ENCODE measurements at places on chromosomes 2 and 18.

DNA sequence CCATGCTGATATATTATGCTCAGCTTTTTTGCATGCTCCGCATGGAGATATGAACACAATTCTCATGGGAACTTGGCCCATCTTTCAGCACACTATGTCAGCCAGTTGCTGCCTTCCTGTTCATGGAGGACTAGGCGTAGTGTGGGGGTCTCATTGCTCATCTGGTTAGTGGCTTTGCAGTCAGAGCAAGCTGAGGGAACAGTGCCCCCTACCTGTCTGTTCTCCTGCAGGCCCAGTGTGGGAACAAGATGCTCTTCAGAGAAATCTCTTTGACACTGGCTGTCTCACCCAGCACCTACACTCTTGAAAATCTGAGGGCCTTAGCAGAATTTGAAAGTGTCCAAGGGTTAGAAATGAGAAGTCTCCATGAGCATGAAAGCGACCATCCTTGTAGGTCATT lies 47.1 kb downstream of the SPTBN1 start:
- no peak for DNase-seq

- no peak for DNase-seq
These were observed 38.8 kb downstream of the AQP4 start for GRCh38 chr18:26826656-26827235.

GRCh38 chr2:88252646-88253045 lies 82.5 kb downstream of the THNSL2 start:
- DNase-seq = no peak

- no peak for DNase-seq
These were observed 369.8 kb downstream of the ARHGAP15 start for GRCh38 chr2:143499061-143499460.

- no peak for DNase-seq
These were observed 831.1 kb downstream of the GALR1 start for GRCh38 chr18:78080761-78081160.

DNA sequence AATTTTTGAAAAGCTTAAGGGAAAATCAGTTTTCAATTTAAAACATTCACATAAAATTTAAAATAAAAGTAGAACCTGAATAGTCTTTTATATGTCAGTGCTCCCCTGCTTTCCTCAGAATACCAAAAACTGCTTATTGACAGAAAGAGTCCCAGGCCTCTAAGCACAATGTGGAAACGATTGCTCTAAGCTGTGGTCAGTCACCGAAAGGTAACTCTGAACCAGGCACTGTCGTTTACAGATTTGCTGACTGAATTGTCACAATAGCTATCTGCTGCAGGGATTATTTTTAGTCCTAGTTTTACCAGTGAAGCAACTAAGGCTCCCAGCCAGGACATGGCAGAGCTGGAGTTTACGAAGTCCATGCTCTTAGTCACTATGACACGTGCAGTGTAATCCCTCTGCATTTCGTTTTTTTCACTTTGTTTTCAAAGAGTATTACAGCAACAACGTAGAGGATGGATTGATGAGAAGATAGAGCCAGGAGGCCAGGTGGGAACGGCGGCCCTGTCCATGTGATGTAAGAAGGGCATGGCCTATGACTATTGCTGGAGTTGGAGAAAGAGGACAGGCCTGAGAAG lies 28.1 kb upstream of the TMEM247 start:
- DNase-seq = no peak

- DNase-seq = no peak
These were observed 24.4 kb upstream of the EIF2AK3 start for GRCh38 chr2:88651646-88652045.

DNA sequence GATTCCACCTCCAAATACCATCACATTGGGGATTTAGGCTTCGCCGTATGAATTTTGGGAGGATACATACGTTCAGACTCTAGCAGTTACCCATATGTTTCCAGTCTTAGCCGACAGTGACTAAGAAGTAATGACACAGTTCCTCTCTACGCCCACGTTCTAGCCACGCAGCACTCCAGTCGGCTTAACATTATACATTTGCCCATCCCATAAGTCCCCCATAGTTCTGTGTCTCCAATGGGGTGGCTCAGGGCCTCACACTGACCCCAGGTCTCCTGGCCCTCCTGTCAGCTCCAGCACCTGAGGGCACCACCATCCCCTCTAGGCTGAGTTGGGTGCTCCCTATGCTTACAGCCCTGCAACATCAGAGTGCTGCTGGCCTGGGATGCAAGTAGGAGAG lies 18.4 kb upstream of the CNDP2 start:
- no peak for DNase-seq

DNA sequence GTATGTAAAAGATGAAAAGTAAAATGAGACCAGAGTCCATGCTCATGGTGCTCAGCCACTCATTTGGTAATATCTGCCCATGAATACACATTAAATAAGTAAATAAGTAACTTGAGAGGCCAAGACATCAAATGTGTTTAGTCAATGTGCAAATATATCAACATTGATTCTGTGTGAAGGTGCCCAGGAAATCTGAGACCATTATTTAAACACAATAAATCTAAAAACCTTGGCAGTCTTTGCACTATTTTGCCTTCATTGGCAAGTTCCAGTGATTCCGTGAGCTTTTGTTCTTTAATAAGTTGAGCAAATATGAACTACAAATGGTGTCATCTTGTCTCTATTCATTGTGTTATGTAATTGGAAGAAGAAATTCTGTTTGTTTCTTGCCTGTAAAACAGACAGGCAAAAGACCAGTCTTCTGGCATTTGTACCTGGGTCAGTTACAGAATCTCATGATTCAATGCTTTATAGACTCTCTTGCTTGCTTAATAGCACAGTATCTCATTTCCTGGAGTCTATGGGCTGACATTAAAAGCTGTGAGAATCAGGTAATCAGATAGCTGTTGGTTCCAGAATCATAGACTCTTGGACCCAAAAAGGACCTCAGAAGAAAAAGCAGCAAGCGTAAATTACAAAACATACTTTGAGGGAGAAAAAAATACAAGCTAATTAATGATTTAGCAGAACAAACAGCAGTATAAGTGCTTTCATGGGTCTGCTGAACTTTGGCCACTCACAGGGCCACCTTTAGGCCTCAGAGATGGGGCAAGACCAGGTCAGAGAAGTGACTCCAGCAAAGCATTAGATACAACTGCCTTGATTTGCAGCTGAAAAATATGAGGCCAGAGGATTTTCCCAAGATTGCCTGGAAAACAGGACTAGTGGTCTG lies 20.0 kb upstream of the SERPINB3 start:
- no peak for DNase-seq

GRCh38 chr2:8431446-8432125 lies 250.3 kb upstream of the ID2 start:
- DNase-seq = no peak

- no peak for DNase-seq
These were observed 11.3 kb upstream of the CIB4 start for GRCh38 chr2:26652361-26653041.

- DNase-seq = no peak
These were observed 6.8 kb upstream of the TGFA start for GRCh38 chr2:70560442-70560841.

DNA sequence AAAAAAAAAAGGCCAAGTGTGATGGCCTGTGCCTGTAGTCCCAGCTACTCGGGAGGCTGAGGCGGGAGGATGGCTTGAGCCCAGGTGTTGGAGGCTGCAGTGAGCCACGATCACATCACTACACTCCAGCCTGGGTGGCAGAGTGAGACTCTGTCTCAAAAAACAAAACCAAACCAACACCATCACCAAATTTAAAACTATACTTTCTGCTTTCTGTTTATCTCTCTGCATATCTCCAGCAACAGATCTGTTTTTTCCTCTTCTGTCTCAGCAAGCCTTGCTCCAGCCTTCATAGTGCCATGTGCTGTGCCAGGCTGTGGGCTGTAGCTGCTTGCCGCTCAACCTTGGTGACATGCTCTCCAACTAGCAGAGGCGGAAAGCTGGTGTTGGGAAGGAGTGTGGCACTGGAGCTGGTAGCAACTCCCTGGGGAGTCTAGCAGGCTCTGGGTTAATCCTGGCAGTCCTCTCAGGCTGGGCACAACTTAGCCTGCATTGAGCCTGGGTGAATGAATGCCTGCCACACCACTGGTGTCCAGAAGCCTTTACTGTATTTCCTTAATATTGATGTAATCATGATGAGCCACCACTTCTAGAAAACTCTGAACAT lies 204.1 kb downstream of the LDLRAD4 start:
- DNase-seq = no peak

DNA sequence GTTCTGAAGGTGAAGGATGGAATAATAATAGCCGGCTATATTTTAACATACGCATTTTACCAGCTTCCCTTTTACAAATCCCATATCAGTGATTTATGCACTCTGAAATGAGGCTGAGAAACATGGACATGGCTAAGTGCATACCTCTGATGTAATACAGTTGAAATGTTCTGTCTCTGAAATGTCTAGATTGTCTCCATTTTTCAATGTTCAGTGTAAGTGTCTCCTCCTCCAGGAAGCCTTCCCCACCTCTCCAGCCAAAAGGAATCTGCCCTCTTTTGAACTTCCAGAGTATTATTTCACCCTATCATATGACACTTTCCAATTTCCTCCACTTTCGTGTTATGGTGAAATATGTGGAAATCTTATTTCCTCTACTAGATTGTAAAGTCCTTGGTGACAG lies 29.5 kb upstream of the ME2 start:
- no peak for DNase-seq

GRCh38 chr18:4605212-4605611 lies 150.1 kb upstream of the DLGAP1 start:
- DNase-seq = no peak

- DNase-seq = no peak
These were observed 147.2 kb downstream of the TSN start for GRCh38 chr2:121902616-121903015.

GRCh38 chr2:236117401-236117800 lies 50.8 kb downstream of the GBX2 start:
- DNase-seq = no peak

DNA sequence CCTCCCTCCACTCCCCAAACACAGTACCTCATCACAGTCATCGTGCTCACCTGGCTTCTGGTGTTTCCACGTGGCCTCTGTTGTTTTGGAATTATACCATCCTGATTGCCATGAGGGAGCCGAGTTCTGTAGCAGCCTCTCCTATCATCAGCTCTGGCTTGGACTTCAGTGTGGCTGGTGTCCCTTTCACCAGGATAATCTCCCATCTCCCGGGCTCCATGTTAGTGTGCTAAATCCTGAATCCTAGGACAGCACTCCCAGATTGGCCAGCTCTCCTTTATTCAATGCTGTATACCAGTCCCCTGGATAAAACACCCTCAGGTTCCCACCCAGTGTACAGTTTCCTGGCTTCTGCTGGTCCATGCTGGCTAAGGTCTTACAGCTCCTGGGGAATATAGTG lies 53.3 kb downstream of the LONRF2 start:
- no peak for DNase-seq

GRCh38 chr2:218128781-218129457 lies 3.1 kb downstream of the CXCR2 start:
- no peak for DNase-seq

DNA sequence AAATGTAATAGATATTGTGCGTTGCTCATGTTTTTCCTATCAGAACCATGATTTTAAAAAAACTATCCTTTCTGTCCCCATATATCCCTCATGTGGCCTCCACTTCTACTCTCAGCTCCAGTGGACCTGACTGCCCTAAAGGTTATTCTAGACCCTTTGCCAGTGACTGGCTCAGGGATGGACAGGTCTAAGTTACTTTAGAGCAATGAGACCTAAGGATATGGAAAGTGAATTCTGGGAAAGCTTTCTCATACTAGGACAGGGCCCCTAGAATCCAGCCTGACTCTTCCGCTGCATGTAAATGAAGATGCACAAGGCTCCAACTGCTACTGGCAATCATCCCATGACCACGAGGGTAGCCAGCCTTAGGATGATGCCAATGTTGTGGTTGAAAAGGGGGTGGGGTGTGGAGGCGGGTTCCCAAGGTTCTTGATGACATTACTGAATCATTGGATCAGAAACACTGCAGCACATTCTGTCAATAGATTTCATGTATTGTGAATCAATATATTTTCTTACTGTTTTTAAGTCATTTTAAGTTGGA lies 21.3 kb downstream of the C2orf69 start:
- DNase-seq = no peak

DNA sequence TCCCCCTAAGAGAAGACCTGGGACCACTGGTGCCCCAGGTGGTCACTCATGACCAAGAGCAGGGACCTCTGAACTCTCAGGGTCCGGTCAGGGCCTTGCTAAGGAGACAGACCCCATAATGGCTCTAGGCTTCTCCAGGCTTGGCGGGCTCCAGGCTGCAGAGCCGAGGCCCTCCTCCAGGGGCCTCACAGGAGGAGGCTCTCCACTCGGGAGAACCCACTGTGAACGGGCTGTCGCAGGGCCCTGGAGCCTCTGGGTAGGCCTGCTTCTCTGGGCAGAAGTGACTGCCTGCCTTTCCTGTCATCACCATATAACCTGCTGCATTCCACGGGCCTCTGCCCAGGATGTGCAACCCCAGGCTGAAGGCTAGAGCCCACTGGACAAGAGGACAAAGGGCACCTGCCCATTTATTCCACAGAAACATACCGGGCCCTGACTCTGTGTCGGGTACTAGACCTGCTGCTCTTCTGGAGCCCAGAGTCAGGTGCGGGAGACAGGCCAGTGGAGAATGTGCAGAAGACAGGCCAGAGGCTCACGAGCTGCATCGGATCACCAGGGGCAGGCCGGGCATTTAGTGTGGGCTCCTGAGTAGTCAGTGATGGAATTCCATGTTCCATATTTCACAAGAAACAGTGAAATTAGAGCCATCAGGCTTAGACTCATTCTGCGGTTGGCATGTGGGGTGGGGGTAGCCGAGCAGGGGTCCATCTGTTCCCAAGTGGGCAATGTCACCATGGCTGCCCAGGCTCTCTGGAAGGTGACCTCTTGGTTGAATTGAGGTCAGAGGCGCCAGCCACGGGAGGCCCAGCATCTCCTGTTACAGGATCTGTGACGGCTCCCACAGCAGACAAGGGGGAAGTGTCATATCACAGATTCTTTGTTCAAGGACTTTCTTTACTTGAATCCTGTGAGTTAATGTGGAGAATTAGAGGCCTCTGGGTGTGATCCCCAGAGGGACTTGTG lies 220.8 kb downstream of the SH3RF3 start:
- DNase-seq = no peak

GRCh38 chr2:149075105-149075504 lies 36.6 kb downstream of the LYPD6B start:
- DNase-seq = no peak

DNA sequence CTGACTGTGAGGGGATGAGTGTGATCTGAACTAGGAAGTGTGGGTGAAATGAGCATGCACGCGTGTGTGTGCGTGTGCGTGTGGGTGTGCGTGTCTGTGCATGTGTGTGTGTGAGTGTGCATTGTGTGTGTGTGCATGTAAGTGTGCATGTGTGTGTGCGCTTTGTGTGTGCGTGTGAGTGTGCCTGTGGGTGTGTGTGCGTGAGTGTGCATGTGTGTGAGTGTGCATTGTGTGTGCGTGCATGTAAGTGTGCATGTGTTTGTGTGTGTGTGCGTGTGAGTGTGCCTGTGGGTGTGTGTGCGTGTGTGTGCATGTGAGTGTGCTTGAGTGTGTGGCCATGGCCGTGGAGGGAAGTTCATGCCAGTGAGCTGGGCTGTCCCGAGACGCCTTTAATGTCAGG lies 76.3 kb downstream of the RTP5 start:
- no peak for DNase-seq

- DNase-seq = no peak
These were observed 377.1 kb upstream of the CNTNAP5 start for GRCh38 chr2:123648016-123648415.

- no peak for DNase-seq
These were observed 242.1 kb downstream of the DCC start for GRCh38 chr18:52582061-52582460.

Data from stimulated activated CD4-positive, alpha-beta T cell treated with anti-CD3 and anti-CD28 coated beads, TNF-alpha, amount 100 ng/mL, for 4 hours (primary cell).